ENCODE measurements at places on chromosomes 7 and 10.
A peak's percentile ranks its signal among the peaks of the same experiment; 100 is the strongest.

DNA sequence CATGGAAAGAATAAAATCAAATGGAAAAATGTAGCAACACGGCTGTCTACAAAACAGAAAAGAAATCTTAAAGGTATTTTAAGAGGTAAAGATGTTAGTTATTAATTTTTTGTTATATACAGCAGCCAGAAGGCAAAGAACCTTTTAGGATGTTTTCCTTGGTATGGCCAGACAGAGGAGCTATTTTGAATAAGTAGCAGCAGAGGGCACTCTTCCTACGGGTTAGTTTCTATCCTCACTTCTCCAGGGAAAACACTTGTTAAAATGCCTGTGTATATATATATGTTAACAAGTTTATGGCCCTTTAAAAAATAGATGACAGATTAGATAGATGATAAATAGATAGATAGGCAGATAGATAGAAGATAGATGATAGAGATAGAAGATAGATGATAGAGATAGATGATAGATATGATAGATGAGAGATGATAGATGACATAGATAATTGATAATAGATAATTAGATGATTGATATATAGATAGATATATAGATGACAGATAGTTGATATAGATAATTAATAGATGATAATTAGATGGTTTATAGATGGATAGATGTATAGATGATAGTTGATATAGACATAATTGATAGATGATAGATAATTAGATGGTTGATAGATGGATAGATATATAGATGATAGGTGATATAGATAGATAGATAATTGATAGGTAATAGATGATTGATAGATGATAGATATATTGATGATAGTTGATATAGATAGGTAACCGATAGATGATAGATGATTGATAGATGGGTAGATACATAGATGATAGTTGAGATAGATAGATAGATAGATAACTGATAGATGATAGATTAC is 57.8 kb upstream of the WIPF3 start:
- DNase-seq: no peak

DNA sequence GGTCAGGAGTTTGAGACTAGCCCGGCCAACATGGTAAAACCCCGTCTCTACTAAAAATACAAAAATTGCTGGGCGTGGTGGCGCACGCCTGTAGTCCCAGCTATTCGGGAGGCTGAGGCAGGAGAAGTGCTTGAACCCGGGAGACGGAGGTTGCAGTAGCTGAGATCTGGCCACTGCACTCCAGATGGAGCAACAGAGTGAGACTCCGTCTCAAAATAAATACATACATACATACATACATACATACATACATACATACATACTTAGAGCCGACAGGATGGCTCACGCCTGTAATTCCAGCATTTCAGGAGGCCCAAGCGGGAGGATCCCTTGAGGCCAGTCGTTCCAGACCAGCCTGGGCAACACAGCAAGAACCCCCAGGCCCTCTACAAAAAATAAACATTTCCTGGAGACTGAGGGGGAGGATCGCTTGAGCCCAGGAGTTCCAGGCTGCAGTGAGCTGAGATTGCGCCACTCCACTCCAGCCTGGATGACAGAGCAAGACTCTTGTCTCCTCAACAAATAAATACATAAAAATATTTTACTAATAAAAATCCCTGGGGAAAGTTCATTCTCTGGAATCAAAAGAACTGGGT is 90.9 kb upstream of the TNRC18 start:
- DNase-seq: no peak

- no peak for DNase-seq
Observed at GRCh38 chr7:70669854-70670253, 462.1 kb upstream of the GALNT17 start.

DNA sequence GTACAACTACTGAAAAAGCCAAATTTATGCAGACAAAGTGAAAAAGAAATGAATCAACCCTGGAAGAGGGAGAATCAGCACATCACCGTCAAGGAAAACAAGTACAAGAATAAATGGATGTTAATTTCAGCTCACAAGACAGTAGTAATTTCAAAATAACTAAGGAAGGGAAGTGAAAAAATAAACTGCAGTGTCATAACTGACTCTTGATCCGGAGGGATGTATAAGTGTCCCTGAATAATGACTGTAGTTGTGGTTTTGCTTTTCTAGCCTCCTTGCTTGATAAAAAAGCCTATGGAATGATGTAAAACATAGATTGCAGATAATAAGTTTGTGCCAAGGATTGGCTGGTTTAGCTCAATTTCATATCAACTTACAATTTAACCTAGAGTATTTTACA is 721.1 kb upstream of the C7orf33 start:
- no peak for DNase-seq

GRCh38 chr10:25493122-25493893 is 318.5 kb downstream of the GPR158 start:
- no peak for DNase-seq

- DNase-seq: no peak
Observed at GRCh38 chr7:139111811-139112301, 2.3 kb upstream of the ZC3HAV1 start.

- peak; percentile 10 for DNase-seq
Observed at GRCh38 chr7:142873281-142873784, 12.2 kb downstream of the TRPV6 start.

DNA sequence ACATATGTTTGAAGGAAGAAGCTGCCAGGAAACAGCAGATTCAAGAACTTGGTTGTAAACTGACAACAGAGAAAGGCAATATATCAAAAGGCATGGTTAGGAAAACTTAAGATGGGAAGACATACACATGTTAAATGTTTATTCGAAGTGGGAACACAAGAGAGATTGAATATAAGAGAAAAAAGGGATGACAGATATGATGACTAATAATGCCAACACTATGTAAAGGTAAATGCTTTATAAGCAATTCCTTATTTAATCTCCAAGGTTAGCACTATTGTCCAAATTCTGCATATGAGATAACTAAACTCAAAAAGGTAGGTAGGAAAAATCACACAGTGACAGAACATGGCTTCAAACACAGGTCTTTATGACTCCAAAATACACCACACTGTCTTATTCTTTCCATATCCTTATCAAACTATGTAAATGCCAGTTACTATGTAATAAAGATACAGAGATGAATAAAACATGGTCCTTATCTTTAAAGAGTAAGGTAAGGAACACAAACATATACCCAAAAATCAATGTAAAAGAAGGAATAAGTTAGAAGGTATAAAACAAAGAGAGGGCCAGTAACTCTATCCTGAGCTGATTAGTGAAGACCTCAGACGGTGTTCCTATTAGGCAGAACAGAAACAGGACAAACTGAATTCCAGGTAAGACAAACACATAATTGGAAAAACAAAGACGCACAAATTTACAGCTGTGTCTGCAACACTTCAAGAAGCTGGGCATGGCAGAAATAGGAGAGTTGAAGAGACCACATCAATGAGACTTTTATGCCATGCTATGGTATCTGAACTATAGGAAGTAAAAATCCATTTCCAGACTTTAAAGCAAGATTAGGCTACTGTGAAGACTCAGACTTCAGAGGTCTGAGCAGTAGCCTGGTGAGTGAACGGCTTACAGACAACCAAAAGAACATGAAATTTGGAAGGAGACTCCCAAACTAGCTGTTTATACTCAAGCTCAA is 56.1 kb downstream of the ABI1 start:
- no peak for DNase-seq

GRCh38 chr10:20117471-20117870 is 301.2 kb downstream of the PLXDC2 start:
- no peak for DNase-seq

- no peak for DNase-seq
Observed at GRCh38 chr10:1544209-1544673, 193.1 kb downstream of the ADARB2 start.

- no peak for DNase-seq
Observed at GRCh38 chr10:120335553-120335952, 121.5 kb upstream of the PLPP4 start.

DNA sequence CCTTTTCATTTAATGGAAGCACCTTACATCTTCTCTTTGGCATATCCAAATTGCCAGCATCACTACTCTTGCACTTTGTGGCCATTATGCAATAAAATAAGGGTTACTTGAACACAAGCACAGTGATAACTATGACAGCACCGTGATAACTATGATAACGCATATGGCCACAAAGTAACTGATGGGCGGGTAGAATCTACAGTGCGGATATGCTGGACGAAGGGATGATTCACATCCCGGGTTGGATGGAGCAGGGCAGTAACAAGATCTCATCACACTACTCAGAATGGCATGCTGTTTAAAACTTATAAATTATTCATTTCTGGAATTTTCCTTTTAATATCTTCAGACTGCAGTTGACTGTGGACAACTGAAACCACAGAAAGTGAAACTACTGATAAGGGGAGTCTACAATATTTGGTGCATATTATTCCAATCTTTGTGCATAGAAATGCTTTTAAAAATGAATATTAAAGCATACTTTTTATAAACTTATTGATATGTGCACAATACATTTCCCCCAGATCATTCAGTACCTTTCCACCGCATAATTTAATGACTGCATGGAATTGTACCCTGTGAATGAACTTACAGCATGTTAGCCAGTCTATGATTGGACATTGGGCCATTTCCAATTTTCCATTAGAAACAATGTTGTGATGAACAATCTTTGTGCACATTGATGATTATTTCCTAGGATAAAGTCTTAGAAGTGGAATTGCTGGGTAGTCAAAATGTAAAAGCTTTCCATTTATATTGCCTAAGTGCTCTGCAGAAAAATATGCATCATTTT is 136.4 kb downstream of the WNT2 start:
- DNase-seq: no peak

DNA sequence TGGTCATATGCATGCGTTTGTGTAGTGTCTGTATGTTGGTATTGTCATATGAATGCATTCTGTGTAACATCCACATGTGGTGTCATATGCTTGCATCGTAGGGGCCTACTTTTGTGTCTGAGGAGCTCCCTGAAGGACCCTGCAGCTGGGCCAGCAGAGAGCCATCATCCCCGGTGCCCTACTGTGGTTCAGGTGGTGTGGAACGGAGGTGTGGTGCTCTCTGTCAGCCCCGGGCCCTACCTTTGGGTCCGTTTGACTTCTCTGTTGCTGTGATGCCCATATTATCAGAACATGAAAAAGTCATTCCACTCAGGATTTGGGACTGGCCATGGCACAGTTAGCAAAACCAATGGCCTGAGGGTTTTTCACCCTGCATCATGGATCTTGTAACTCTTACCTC is 217.9 kb downstream of the ADARB2 start:
- DNase-seq: no peak

DNA sequence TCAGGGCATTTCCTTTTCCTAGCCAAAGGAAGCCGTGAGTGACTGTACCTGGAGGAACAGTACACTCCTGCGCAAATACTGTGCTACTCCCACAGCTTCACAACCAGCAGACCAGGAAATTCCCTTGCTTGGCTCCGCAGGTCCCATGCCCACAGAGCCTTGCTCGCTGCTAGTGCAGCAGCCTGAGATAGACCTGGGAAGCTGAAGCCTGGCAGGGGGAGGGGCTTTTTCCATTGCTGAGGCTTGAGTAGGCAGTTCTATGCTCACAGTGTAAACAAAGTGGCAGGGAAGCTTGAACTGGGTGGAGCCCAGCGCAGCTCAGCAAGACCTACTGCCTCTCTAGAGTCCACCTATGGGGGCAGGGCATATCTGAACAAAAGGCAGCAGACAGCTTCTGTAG is 291.2 kb downstream of the HGF start:
- DNase-seq: no peak

DNA sequence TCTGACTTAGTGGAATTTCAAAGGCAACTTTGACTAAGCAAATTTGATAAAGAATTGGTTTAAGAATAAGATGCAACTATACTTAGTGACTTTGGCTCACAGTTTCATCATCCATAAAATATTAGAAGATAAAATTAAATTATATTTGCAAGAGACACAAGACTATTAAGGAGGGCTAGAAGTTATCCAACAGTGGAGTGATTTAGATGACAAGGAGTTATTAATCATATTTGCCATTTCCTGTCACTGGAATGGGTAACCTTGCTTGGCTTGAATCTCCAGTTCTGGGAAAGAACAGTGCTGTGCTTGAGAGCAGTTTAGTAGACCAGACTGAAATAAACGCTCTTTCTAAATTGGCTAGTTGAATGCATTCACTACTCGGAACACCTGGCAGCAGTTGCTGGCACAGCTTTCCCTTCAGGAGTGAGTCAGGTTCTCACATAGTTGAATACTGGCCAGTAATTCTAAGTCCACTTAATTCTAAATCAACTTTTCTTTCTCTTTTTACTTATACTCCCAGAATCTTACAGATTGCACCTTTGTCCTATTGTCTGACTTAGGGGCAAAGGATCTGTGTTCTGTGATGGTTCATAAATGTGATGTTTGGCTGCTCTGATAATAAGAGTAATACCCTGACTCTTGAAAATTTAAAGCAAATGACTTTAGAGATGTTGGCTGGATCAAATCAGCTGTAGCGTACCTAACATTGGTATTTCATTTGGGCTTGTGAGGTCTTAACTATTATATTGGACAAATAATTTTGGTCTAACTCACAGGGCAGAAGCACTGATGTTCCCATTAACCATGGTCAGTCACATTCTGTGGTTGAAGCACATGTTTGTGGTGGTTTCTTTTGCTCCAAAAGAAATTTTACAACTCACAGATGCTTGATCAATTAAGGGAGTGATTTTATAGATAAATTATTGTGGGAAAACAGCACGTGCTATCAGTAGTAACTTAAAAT is 16.6 kb downstream of the STMP1 start:
- DNase-seq: peak; percentile 75

GRCh38 chr10:1581189-1581588 is 156.1 kb downstream of the ADARB2 start:
- no peak for DNase-seq

GRCh38 chr10:98100476-98100875 is 34.0 kb upstream of the R3HCC1L start:
- no peak for DNase-seq

- DNase-seq: no peak
Observed at GRCh38 chr7:111780527-111780926, 218.2 kb upstream of the IMMP2L start.

DNA sequence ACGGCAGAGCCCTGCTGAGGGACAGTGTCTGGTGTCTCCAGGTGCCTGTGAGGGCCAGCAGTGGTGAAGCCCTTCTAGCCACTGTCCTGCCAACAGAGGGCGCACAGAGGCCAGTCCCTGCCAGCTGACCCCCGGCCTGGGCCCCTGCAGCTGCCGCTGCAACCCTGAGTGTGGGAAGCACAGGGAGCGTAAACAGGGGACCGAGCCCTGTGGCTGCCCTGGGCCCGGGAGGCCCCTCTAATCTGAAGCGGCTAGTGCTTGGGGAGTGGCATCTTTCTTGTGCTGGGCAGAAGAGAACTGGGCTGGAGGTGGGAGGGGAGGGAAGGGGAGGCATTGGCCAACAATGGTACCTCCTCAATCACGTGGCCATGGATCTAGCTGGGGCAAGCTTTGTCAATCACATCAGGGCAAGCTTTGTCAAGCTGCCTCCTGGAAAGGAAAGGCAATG is 34.6 kb downstream of the TRIM8 start:
- DNase-seq: peak; percentile 81

Measured in right hindlimb (tissue), 1 donor.